ENCODE measurements at places on chromosomes 6 and 20.

- peak; percentile 58 for DNase-seq
Measured at GRCh38 chr6:27332692-27333641, 20.9 kb upstream of the POM121L2 start.

DNA sequence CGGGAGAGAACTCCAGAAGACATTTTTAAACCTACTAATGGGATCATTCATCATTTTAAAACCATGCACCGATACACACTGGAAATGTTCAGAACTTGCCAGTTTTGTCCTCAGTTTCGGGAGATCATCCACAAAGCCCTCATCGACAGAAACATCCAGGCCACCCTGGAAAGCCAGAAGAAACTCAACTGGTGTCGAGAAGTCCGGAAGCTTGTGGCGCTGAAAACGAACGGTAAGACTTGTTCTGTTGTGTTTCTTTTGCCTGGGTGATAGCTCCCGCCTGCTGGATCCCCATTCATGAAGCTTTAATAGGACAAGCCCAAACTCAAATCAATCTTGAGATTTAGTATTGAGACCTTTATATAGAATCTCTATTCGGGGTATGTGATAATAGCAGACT lies 4.2 kb downstream of the TNFAIP3 start:
- no peak for DNase-seq

GRCh38 chr6:25953733-25954132 lies 8.9 kb upstream of the TRIM38 start:
- no peak for DNase-seq

DNA sequence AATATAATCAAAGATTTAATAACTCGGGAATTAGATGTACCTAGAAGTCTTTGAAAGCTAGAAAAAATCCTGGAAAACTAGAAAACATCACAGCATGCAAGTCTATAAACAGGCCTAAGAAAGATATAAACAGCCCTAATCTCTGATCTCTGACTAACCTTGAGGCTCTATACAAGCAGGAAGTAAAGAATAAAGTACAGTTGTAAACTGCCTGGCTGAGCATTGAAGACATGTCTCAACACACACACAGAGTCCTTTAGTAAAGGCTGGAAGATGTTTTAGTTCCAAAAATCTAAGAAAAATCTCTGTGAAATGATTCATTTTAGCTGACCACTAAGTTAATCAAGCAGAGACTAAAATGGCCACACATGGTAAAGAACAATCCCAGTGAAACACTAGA lies 774.5 kb downstream of the EYS start:
- DNase-seq: no peak

- no peak for DNase-seq
Measured at GRCh38 chr6:134533991-134534390, 216.1 kb upstream of the SGK1 start.

- DNase-seq: peak; percentile 88
Measured at GRCh38 chr20:38023181-38024001, 9.9 kb downstream of the TTI1 start.

- no peak for DNase-seq
Measured at GRCh38 chr6:40135491-40136072, 201.3 kb upstream of the MOCS1 start.

DNA sequence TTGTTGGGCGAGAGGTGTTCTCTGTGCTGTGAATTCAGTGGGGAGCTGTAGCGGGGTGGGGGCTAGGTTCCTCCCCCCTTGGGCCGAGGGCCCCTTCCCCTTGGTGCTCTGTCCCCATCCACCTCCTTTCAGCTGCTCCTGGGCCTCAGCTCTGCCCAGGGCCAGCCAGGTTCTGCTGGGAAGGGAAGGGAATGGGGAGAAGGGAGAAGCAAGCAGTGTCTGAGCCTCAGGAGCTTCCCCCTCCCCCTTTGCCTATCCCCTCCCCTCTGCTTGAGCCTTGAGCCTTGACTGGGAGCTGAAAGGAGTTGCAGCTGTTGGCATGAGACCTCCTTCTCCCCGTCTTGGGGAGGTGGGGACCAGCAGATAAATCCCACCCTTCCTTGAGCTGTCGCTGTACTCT lies 576 bp upstream of the RRP36 start:
- DNase-seq: peak; percentile 61

GRCh38 chr6:169171951-169172350 lies 81.7 kb downstream of the THBS2 start:
- no peak for DNase-seq

DNA sequence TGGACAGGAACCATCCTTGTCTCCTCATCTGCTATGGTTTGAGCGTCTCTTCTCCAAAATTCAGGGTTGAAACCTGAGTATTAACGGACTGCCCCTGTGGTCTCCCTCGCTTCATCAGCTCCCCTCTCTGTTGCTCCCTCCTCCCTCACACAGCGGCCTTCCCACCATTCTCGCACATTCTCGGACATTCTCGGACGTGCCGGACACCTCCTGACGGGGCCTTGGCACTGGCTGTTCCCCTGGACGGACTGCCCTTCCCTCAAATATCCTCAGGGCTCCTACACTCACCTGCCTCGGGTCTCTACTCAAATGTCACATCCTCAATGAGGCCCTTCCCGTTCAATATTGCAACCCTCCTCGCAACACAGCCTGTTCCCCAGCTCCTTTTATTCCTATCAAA lies 115.8 kb downstream of the TBC1D7 start:
- DNase-seq: no peak

- no peak for DNase-seq
Measured at GRCh38 chr6:167412506-167412905, 87.6 kb downstream of the TTLL2 start.

- no peak for DNase-seq
Measured at GRCh38 chr6:63904650-63905248, 269.1 kb downstream of the PHF3 start.

DNA sequence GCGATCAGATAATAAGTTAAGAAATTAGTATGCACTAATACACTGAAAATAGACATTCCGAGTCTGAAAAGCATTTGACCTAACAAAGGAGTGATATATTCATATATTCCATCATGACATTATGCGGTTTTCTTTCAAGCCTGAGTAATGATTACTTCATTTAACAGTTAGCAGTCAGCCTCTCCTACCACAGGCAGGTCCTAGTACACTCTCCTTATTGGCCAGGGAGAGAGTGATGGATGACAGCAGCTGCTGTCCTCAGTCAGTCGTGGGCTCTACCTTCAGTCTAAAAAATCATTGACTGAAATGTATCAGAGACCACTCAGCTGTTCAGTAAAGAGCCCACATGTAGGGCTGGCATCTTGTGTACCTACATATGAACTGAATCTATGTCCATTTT lies 33.2 kb upstream of the VGLL2 start:
- DNase-seq: no peak

DNA sequence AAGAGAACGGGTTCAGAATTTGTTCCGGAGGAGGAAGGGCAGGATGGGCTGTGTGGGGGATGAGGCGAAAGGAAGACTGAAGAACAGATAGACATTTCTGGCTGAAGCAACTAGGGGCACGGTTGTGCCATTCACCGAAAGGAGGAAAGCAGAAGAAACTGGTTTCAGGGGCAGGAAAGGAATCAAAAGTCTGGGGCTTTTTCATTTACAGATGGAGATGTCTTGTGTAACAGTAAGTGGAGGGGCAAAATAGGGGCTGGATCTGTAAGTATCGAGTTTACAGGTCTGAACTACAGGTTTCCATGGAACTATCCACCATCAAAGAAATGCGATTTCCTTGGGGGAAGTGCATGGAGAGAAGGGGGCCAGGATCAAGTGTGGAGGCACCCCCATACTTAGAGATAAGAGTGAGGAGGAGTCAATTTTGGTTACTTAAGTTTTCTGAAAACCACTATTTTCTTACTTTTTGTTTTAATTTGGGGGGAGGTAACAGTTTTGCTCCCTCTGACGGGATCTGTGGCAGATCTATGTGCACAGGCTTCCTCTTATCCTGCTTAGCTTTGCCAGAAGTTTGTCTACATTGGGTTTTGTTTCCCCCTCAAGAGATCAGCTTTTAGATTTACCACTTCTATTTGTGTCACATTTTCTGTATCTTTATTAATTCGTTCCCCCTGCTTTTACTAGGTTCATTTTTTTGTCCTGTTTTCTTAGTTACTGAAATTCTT lies 120.1 kb downstream of the SLC23A2 start:
- no peak for DNase-seq

DNA sequence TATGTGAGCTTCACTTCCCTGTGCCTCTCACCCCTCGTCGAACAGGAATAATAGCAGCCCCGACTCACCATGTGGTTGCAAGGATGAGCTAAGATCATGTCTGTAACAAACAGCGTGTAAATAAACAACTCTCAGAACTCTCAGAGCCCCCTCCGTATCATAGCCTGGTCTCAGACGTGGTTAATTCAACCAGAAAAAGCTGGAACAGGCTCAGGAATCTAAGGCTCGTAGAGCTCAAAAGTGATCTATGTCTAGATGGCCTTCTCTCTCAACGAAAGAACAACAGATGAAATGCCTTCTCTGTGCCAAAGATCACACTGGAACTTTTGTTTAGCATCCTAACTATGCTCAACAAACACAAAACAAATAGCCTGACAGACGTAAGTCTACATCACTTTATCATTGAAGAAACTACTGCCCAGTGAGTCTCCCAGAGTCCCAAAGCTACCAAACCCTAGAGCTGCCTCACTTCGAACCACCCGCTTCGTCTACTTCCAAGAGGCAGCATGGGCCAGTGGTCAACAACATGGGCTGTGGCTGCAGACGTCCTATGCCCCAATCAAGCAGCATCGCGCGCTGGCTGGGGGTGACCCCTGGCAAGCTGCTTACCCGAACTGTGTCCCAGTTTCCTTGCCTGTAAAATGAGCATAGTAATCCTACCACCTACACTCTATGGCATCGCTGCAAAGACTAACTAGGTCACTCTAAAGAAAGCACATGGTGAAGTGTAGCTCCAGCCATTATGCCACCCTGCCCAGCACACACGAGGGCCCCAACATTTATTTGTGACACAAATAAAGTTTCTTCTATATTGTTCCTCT lies 35.1 kb downstream of the NFATC2 start:
- no peak for DNase-seq

- DNase-seq: no peak
Measured at GRCh38 chr6:157535340-157536222, 154.6 kb downstream of the ZDHHC14 start.

DNA sequence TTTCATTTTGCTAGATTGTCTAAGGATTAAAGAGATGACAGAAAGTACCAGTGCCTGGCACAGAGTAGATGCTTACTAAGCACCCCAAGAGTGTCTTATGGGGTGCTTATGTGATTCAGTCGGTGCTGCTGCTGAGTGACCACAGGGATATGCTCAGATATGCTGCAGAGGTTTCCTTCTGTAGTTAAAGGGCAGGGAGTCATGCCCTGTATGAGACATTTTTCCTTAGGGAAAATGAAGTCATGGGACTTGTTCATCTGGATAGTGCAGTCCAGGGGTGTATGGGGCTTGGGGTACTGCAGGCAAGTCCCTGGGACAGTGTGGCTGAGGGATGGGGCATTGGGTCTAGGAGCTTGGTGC lies 25.1 kb downstream of the TOX2 start:
- no peak for DNase-seq

- no peak for DNase-seq
Measured at GRCh38 chr6:162118706-162119105, 608.9 kb downstream of the PRKN start.

GRCh38 chr6:195861-196360 lies 96.4 kb upstream of the DUSP22 start:
- DNase-seq: no peak

- no peak for DNase-seq
Measured at GRCh38 chr20:53609491-53610445, 16.1 kb upstream of the ZNF217 start.

- DNase-seq: no peak
Measured at GRCh38 chr6:49721297-49721696, 8.0 kb upstream of the CRISP2 start.

GRCh38 chr20:60627751-60628565 lies 624.1 kb upstream of the CDH4 start:
- DNase-seq: no peak

DNA sequence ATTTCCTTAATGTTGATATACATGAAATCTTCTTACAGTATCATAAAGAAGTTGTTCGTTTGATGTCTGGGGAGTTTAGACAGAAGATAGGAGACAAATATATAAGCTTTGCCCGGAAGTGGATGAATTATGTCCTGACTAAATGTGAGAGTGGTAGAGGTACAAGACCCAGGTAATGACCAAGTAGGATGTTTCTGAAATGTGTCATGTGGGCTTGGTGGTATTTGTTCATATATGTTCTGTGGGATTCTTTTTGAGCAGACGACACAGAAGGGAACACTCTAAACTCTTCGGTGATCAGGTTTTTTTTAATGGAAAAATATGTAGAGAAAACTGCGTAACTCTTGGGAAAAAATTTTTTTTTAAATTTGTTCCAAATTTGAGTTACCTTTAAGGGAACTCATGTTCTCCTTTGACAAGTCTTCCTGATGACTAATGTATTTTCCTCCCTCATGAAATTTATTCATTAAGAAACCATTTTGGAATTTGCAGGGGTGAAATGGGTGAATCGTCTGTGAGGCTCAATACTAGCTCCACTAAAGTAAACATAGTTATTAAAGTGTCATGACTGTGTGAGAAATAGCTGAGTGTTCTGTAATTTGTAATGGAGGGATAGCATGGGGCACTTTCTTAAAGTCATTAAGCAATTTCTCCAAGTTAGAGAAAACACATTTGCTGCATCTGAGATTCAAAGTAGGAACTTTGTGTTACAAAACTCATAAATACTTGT lies 100.6 kb downstream of the MAP3K4 start:
- DNase-seq: no peak

DNA sequence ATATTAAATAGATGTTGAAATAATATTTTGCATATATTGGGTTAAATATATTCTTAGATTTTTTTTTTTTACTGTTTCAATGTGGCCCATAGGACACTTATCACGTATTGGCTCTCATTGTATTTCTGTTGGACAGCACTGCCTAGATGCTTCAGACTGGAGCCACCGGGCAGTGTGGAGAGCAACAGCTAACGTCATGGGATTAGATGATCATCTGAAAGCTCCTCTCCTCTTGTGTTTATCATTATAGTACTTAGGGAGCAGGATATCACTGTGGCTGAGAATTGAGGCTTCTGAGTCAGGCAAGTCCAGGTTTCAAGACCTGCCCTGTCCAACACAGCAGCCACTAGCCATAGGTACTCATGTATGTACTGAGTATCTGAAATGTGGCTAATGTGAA lies 87.4 kb downstream of the ZHX3 start:
- DNase-seq: no peak

GRCh38 chr6:7920425-7920824 lies 9.8 kb upstream of the TXNDC5 start:
- DNase-seq: no peak

GRCh38 chr6:16441262-16441661 lies 202.9 kb downstream of the GMPR start:
- no peak for DNase-seq

DNA sequence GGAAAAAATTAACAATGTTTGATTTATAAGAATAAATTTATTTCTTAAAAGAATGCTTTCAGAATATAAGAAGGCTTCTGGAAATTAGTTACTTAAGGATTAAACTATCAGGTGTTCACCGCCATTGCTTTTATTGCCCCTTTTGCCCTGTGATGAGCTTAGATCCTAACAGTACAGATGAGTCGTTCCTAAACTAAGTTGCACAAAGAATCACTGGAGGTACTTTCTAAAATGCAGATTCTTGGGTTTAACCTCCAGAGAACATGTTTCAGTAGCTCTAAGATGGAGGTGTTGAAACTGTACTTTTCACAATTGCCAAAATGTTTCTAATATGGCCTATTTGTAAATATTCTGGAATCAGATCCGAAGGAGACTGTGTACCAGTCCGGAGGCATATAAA lies 211.9 kb downstream of the GMDS start:
- DNase-seq: no peak

Measured in NCI-H2171 treated with DMSO at 0.1 percent for 48 hours (cell line).